ENCODE measurements at places on chromosomes 7 and 10.

DNA sequence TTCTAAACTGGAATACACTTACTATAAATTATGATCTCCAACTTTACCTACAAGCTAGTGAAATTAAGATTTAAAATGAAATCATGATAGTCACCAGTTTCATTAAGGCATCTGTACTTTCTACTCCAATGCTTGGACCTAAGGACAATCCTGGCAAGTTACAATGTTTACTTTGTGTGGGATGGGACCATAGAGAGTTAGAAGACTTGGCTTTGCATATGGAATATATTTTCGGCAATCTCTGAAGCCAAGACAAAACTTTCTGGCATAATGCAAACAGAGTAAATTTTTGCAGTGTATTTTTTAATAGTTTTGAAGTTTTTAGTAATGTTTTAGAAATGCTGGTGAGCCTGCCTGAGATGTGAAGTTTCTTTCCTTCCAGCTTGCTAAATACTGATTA lies 248.9 kb downstream of the ABCA13 start:
- DNase-seq, result no peak

GRCh38 chr10:21130683-21131442 lies 233.8 kb upstream of the NEBL start:
- DNase-seq, result no peak

GRCh38 chr10:21638681-21639080 lies 104.6 kb downstream of the MLLT10 start:
- no peak for DNase-seq

DNA sequence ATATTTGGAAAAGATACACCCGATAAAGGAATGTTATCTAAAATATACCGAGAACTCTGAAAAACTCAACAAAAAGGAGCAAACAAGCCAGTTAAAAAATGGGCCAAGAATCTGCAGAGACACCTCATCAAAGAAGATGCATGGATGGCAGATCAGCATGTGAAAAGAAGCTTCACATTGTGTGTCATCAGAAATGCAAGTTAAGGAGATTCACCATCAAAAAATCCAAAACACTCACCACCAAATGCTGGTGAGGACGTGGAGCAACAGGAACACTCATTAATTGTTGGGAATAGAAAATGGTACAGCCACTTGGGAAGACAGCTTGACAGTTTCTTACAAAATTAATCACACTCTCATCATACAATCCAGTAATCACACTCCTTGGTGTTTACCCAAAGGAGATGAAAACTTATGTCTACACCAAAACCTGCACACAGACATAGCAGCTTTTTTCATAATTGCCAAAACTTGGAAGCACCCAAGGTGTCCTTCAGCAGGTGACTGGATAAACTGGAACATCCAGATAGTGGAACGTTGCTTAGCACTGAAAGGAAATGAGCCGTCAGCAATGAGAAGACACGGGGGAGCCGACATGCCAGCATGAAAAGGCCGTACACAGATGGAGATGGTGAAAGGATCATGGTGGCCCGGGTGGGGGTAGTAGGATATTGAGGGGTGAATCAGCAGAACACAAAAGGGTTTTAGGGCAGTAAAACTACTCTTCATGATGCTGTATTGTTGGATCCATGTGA lies 27.9 kb upstream of the PWWP2B start:
- peak; percentile 79 for DNase-seq

- DNase-seq, result no peak
Measured at GRCh38 chr7:36286226-36286625, 103.4 kb upstream of the ANLN start.

GRCh38 chr7:135784013-135784412 lies 35.4 kb upstream of the FAM180A start:
- DNase-seq, result no peak

DNA sequence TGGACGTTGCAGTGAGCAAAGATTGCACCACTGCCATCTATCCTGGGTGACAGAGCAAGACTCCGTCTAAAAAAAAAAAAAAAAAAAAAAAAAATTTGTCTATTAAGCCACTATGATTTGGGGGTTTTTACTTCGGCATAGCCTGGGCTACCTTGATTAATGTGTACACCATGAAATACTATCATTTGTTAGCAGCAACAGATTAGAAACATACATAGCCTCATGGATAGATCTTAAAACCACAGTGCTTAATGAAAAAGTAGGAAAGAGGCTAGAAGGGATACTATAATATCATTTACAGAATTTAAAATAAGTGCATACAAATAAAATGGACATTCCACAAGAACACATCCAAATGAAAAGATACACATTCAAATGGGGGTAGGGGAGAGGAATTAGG lies 77.3 kb upstream of the IL6 start:
- DNase-seq, result no peak

GRCh38 chr10:12888470-12888869 lies 113.0 kb downstream of the CCDC3 start:
- no peak for DNase-seq

- no peak for DNase-seq
Measured at GRCh38 chr10:60025279-60025678, 118.9 kb upstream of the CCDC6 start.

DNA sequence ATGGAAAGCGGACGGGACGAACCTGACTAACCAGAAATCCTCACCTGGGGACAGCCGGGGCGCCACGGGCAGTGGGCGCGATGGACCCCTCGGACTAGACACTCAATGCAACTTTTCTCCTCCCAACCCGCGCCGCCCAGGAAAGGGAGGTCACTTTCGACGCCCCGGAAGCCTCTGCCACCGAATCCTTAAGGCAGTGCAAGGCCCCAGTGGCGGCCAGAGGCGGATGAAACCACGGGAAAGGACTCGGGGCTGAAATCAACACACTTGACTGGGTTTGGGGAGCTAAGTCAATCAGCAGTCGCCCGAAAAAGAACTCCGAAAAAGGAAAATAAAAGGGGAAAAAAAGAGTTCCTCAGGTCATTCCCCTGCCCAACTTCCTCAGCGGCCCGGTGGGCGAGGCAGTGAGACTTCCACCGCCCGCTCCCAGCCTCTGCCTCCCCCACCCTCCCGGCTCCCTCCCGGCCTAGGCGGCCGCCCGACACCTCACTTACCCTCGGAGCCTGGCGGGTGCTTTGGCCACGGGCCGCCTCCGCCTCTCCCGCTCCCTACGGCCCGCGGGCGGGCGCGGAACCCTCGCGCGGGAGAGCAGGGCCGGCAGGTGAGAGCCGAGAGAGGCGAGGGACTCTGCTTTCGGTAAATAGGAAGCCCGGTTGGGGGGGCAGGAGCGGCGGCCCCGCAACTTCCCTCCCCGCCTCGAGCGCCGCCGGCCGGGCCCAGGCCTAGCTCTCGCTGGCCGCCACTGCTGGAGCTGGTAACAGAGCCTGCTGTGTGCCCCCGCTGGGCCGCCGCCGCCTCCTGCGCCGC lies 518 bp downstream of the WAPL start:
- DNase-seq, result peak; percentile 71

GRCh38 chr7:29763266-29763665 lies 43.0 kb upstream of the WIPF3 start:
- no peak for DNase-seq

- DNase-seq, result peak; percentile 31
Measured at GRCh38 chr10:7948371-7949000, 106.0 kb upstream of the GATA3 start.

- no peak for DNase-seq
Measured at GRCh38 chr7:24705461-24705954, 51.8 kb downstream of the GSDME start.

- no peak for DNase-seq
Measured at GRCh38 chr7:77447616-77448015, 31.5 kb upstream of the GSAP start.
